ENCODE measurements at places on chromosomes 1 and 21.

DNA sequence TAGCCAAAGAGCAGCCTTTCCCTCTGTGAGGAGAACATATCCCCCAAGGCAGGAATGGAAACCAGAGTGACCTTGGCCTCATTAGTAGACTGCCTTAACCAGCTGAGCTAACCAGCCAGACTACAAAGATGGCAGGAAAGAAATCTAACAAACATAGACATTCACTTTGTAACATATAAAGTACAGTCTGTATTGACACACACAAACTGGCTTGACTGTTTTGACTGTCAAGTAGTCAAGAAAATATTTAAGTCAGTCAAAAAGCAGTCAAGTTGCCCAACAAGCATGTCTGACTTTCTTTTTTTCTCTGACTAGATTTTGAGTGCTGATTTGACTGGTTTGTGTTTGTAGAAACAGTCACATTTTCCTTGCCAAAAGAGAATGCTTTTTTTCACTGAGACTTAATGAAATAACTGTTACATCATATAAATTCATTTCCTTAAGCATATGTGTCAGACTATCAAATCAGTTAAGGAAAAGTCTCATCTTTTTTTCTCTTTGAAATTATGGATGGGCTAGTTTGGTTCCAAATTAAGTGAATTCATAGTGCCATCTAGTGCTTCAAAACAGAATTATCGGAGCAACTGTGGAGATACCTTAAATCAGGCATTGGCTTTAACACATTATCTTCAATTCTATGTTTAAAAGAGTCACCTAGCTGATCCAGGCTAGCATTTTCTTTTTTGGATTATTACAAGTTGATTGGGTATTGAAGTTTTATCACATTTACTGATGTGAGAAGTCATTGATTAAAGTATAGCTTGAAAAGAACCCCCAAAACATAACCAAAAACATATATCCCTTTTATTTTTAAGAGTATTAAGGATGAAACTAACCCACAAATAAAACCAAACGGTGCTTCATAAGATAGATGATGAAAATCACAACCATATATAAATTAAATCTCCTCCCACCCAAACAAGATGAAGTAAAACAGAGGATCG, 75.0 kb downstream of the ATP6V1G3 start:
- H3K27me3 ChIP-seq: no peaks in the 10 kb centered on the region
- no peaks in the 10 kb centered on the region for H3K4me1 ChIP-seq
- H3K4me3 ChIP-seq: no peak overlapping the region
- H3K36me3 ChIP-seq: no peaks in the 10 kb centered on the region
- DNase-seq: no peak
- H3K27ac ChIP-seq: no peak overlapping the region

DNA sequence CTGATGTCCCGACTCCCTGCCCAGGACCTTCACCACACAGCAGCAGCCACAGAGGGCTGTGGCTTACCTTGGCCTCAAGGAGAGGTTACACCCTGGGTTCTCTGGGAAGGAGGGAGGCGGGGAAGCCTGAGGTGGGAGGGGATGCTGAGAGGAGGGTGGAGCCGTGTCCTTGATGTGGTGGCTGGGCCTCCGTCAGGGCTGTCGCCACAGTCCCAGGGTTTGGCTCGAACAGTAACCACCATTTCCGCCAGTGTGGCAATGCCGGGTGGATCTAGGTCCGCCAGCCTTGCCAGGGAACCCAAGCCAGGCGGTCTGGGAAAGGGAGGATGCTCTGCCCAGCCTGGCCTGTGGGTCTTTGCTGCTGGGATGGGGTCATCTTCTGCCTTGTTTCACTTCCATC, 18.4 kb upstream of the CDCA8 start:
- no peaks in the 10 kb centered on the region for H3K36me3 ChIP-seq
- DNase-seq: no peak
- no peak overlapping the region for H3K4me3 ChIP-seq
- H3K27me3 ChIP-seq: peaks cover 2% of the 10 kb centered on the region
- no peak overlapping the region for H3K27ac ChIP-seq

- H3K36me3 ChIP-seq: no peaks in the 10 kb centered on the region
- peak overlapping the region; percentile 47 for H3K4me3 ChIP-seq
- DNase-seq: peak; percentile 81
- peak overlapping the region; percentile 87 for H3K27ac ChIP-seq
Observed at GRCh38 chr1:15848929-15849774, 1.6 kb downstream of the SPEN start.

DNA sequence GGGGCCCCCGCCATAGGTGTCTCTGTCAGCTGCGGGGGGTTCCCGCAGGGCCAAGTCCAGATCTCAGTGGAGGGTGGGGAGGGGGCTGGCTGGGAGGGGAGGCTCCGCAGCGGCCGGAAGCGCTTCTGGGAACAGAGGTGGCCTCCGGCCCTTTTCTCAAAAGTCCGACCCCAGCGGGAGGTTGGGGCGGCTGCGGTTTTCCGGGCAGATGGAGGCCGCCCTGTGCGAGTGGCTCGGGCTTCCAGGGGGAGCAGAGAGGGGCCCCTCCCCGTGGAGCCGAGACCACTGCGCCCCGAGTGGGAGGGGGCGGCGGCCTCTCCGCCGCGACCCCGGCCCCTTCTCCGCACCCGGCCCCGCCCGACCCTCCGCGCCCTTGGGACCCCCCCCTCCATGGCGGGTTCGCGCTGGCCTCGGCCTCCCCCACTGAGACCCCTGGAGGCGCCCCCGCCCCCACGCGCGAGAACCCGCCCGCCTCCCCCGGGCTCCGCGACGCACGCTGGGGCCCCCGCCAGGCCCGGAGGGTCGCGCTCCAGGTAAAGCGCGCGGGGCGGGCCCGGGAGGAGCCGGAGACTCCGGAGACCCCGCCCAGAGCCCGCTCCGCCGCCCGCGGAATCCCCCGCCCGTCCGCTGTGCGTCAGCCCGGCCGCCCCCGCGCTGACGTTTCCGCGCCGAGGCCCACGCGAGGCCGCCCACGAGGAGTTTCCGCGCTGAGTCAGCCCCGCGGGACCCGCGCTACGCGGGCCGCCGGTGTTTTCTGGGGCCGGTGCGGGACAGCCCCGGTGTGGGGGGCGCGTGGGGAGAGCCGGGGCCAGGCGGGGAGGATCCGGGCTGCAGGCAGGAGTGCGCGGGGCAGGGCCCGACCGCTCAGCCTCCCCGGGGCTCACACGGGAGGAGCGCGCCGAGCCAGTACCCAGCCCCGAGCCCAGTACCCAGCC, 5.2 kb downstream of the TNFRSF18 start:
- no peak for DNase-seq
- no peaks in the 10 kb centered on the region for H3K4me1 ChIP-seq
- H3K36me3 ChIP-seq: no peaks in the 10 kb centered on the region
- peak overlapping the region; percentile 67 for H3K4me3 ChIP-seq
- no peak overlapping the region for H3K27ac ChIP-seq

- DNase-seq: no peak
Observed at GRCh38 chr1:86466986-86467385, 1.7 kb upstream of the CLCA1 start.

DNA sequence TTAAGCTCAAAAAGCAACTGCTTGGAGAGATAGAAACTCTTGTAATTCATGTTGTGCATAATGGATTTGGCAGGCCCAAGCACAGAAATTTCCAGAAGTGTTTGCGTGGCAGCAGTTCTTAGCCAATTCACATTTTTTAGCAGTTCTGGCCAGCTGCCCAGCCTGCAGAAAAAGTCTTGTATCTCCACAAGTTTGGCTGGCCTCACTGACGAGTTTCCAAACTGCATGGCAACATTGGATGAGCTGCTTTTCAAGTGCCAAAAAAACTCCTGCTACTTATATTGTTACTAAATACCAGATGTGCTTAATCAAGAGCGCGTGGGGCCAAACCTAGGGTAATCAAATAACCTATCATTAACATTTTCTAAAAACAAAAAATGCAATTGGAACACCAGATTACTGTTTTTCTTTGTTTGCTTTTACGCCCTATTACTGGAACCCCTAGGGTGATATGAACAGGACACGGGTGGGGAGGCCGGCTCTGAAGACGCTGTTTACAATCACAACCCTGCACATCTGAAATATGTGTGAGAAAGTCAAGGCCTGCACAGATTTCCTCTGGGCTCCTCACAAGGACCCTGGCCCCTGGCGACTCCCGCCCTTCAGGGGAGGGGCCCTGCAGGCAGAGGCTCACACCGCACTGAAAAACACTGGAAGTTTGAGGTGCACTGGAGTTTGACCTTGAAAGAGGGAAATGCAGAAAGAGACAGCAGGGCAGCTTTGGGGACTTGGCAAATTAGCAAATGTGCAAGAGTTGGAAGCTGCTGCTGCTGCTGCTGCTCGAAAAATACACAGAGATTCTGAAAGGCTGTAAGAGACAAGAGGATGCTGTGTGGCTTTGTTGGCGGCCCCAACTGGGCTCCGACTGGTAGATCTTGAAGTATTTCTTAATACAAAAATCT, 55.2 kb upstream of the TARBP1 start:
- no peaks in the 10 kb centered on the region for H3K27me3 ChIP-seq
- no peak overlapping the region for H3K27ac ChIP-seq
- no peak overlapping the region for H3K4me3 ChIP-seq
- no peak for DNase-seq
- peaks cover 7% of the 10 kb centered on the region for H3K4me1 ChIP-seq
- H3K36me3 ChIP-seq: no peaks in the 10 kb centered on the region

DNA sequence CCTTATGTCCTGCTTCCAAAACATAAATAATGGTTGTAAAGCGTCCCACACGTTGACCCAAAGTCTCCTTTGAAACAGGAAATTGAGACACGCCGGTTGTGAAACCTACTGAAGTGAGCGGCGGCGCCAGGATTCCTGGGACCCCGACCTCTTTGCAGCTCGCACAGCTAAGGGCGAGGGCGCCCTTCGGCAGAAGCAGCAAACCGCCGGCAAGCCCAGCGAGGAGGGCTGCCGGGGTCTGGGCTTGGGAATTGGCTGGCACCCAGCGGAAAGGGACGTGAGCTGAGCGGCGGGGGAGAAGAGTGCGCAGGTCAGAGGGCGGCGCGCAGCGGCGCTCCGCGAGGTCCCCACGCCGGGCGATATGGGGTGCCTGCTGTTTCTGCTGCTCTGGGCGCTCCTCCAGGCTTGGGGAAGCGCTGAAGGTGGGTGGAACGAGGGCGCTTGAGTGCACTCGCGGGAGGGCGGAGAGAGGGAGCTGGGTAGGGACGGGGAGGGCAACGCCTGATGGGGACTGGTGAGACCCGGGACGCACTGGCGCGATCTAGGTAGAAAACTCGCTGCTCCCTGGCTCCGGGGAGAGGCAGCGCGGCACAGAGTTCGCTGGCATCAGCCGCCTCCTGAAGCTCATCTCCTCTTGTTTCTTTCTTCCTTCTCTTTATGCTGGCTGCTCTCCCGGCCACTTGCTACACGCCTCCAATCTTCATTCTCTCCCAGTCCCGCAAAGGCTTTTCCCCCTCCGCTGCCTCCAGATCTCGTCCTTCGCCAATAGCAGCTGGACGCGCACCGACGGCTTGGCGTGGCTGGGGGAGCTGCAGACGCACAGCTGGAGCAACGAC, at the start of gene CD1D:
TSS of gene CD1D (plus strand) at position 155 of the 836 bp plus-strand sequence. CDS start at position 362, 207 bp downstream.
- H3K27me3 ChIP-seq: peaks cover 59% of the 10 kb centered on the region
- peak; percentile 19 for DNase-seq
- H3K4me3 ChIP-seq: peak within 1 kb of the TSS; percentile 72
- H3K27ac ChIP-seq: no peak within 1 kb of the TSS
- no peaks in the 10 kb centered on the region for H3K36me3 ChIP-seq
- H3K4me1 ChIP-seq: peaks cover 6% of the 10 kb centered on the region
